ENCODE measurements at places on chromosomes 7 and 10.

DNA sequence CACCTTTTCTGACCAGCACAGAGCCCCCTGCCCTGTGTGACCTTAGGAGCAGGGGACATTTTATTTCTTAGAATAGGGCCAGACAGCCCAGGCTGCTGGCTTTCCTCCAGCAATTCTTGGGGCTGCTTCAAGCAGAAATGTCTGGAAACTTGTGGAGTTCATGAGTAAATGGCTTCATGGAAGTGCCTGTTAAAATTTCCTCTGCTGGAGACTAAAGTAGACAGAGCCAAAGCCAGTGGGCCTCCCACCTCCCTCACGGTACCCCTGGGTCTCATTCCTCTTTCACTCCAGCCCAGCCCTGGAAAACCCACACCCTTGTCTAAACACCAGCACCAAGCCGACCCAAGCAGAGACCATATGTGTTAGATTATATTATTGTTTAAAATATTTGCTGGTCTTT, 505.5 kb upstream of the ZMIZ1 start:
- DNase-seq, result no peak

- DNase-seq, result no peak
Observed at GRCh38 chr7:42605406-42606192, 306.3 kb downstream of the C7orf25 start.

- DNase-seq, result no peak
Observed at GRCh38 chr10:114060456-114060855, 16.8 kb downstream of the ADRB1 start.

- DNase-seq, result no peak
Observed at GRCh38 chr10:47033081-47033480, 121.9 kb downstream of the PTPN20 start.

GRCh38 chr10:91745090-91745831, 53.0 kb upstream of the TNKS2 start:
- no peak for DNase-seq

DNA sequence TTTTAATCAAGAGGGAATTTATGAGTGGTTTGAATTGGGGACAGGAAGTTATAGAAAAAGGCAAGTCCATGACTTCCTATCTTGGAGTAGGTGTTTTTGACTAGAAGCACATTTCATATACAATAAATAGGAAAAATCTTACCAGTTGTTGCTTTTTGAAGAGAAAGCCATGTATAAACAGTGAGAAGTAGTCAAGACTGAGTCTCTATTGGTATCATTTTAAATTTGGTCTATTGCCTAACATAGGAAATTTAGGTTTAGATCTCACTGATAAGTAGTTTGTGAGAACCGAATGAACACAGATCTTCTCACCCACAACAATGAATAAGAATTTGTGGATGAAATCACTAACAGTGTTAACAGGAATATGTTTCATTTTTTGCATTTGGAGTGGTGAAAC, 387.2 kb downstream of the BBS9 start:
- DNase-seq, result no peak

DNA sequence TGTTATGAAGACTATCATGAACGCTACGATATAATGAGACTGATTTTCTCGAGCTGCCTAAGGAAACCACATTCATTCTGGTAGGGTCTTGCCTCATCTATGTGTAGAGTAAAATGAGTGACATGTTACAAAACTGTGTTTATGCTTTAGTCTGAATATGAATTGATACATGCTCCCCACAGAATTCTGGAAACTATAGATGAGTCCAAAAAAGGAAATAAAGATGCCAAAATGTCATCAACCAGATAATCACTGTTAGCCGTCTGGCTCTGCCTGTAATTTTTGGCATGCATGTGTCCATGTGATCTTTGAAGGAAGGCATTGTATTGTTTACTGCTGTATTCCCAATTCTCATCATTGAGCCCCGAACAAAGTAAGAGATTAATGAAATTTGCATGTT, 42.6 kb upstream of the GPR37 start:
- DNase-seq, result no peak

DNA sequence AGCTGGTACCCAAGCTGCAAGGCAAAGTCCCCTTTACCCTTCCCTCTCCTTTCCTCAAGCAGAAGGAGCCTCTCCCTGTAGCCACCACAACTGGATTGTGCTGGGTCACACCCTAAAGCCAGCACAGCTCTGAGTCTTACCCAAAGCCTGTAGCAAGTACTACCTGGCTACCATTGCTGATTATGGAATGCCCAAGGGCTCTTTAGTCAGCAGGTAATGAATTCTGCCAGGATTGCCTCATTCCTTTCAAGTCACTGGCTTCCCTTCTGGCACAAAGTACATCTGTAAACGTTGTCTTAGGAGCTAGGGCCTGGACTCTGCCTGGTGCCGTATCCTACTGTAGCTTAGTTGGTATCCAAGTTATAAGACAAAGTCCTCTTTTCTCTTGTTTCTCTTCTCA, 52.0 kb downstream of the FAS start:
- no peak for DNase-seq

DNA sequence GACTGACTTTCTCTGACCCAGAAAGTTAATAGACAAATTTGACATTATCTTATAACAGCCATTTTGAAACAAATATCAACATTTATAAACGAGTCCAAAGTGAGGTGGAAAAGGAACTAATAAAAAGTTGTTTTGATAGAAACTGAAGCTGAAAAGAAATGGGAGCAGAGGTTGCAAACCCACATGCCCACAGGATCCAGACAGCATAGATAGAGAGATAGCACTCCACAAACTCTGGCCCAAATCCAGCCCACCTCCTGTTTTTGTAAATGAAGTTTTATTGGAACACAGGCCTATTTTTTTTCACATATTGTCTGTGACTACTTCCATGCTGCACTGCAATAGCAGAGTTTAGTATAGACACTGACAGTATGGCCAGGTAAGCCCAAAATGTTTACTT, 171.9 kb downstream of the PRKG1 start:
- DNase-seq, result no peak

GRCh38 chr7:149228831-149229471, 10.5 kb upstream of the ZNF212 start:
- no peak for DNase-seq

DNA sequence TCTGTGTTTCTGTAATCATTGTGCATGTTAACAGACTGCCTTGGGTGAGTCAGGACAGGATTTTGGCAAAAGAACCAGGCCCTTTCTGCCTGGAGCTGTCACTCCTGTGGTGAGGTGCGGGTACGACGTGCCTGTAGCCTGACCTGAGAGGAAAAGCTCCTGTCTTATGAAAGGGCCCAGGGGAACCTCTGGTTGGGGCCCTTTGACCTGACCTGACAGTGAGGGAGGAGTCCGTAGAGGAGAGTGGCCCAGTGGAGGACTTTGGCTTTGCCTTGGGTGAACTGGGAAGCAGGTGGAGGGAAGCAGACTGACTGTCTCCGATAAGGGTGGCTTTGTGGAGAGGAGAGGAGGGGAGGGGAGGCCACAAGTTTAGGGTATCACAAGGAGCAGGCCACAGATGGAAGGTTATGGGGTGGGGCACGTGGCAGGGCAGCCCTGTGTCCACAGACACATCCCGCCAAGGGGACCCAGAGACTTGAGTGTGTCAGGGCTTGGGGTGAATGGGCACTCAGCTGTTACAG, 6.9 kb downstream of the PFKP start:
- DNase-seq, result no peak

GRCh38 chr10:43386549-43386948, 15.1 kb downstream of the FXYD4 start:
- DNase-seq, result no peak

DNA sequence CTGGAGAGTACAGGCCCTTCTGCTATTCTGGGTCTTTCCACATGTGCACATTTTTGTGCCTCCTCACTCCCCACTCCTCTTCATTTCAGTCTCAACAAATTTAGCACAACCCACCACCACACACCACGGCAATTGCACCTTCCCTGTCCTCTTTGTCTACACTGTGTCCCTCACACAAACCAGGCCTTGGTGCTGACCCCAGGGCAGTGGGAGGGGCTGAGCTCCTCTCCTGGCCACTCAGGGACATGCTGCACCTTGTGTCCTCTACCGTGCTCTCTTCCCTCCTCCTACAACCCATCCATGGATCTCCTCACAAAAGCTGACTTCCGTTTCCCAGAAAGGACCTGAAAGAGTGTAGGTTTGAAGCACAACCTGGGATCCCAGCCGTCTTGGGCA, 90.9 kb upstream of the IKZF1 start:
- no peak for DNase-seq

DNA sequence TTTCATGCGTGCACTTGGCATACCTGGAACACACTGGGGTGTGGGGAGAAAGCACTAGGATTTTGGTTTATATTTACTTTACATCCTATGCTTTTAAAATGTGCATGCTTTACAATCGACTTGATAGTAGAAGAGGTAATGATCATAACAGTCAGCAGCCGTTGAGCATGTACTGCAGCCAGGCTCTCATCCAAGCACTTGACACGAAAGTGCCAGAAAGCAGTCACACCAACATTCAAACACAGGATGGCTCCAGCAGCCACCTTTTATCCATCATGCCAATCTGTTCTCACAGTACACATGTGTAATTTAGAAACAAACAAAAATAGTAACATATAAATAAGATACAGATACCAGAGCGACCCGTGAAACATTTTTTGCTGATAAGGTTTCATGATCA, 1.2 kb upstream of the FAM241B start:
- no peak for DNase-seq

DNA sequence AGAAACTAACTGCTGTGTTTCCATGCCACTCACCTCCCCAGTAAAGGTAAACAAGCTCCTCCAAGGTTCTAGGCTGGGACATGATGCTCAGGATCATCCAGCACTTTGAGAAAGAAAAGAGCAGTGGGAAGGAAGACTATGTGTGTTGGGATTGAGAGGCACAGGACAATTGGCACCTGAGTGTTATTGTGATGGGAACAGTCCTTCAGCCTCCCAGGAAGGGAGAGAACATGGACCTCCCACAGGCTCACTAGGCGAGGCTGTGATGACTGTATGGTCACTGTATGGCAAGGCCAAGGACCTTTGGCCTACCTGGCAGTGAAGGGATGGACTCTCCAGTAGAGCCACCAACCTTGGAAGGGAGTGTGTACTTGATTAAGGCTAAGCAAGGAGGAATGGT, 123.2 kb upstream of the UNC5B start:
- no peak for DNase-seq

DNA sequence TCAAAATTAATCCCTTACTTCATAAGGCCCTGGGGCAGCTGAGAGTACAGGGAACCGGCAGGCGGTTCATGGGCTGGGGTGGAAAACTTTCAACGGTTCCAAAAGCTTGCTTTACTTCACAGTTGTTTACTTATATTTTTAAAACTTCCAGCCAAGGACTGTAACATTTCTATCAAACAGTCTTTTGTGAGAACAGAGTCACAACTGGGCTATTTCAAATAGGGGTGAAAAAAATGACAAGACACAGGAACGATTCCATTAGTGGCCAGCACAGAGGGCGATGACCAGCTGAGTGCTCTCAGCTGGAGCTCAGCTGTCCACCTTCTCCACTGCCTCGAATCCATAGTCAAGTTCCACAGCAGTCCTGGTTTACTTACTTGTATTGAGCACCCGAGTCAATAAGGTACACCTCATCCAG, 48.2 kb downstream of the XPNPEP1 start:
- DNase-seq, result no peak

- no peak for DNase-seq
Observed at GRCh38 chr10:122696687-122697086, 3.0 kb downstream of the C10orf120 start.

GRCh38 chr7:39761449-39761848, 138.1 kb downstream of the RALA start:
- DNase-seq, result no peak

- DNase-seq, result no peak
Observed at GRCh38 chr10:30842894-30843293, 188.8 kb downstream of the ZNF438 start.

DNA sequence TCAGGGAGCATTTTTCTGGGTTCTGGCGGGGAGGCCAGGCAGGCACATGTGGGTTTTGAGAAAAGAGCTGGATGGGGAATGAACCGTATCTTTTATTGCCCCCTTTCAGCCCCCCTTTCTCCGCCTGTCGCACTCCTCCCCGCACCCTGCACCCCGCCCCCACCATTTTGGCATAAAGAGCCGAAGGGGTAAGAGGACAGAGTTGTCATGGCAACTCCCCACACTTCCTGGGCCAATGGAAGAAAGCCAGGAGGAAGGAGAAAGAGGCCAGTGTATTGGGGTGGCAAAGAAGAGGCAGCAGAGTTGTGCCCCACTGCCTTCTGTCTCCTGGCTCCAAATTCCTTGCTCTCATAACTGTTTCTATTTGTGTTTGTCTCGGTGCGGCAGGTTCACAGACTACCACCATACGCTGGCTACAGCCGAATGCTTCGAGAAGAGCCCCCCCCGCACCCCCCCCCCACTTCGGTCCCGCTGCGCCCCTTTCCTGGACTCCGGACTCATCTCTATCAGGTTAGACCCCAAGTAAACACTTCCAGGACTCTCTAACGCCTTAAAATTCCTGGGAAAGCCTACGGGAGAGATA, 3.4 kb downstream of the KCNIP2 start:
- no peak for DNase-seq

- DNase-seq, result no peak
Observed at GRCh38 chr7:136640977-136641376, 227.5 kb upstream of the CHRM2 start.

DNA sequence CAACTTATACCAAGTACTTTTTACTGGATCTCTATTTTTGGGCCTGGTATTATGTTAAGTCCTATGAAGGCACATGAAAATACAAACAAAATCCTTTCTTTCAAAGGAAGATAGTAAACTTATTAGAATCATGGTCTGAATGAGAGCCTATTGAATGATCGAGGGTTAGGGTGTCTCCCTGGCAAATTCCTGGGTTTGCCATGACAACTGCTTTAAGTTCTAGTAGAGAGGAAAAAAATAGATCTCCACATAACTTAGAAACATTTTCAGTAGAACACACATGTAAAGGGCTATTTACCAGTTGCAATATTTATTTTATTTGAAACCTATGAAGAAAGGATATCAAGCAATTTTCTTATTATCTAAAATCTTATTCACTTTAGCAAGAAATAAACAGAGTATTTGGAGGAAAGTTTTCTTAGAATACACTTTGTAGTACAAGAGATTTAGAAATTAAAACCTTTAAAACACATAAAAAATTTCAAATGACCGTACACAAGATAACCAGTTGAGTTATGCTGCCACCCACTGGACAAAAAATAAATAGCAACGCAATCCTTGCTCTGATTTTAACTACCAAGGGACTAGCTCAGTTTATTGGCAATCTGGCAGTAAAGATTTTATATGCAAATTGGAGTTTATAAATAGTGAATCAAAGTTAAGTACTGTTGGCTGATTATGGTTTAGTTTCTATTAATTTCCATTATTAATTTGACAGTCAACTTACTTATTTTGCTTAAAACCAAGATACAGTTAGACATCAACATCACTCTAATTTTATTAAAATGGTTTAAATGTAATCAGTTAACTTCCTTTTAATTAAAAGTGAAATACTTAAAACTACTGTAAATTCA, 33.9 kb downstream of the CACUL1 start:
- no peak for DNase-seq

DNA sequence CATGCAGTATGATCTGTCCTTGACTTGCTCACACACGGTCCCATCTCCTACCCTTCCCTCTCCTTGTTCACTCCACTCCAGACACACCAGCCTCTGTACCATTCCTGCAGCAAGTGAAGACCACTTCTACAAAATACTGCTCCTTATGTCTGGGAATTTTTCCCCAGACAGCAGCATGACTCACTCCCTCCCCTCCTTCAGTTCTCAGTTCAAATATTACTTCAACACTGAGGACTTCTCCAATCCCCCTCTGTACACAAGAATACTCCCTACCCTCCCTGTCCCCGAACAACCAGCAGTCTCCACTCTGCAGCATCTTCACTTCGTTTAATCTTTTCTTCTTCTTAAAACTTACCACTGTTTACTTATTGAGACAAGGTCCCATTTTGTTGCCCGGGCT, 474.0 kb downstream of the GPAM start:
- DNase-seq, result no peak

- DNase-seq, result no peak
Observed at GRCh38 chr7:134755422-134756022, 23.9 kb upstream of the CALD1 start.

Data from GM12892 (cell line).